ENCODE measurements at places on chromosomes 1 and 21.
A peak's percentile ranks its signal among the peaks of the same experiment; 100 is the strongest.

DNA sequence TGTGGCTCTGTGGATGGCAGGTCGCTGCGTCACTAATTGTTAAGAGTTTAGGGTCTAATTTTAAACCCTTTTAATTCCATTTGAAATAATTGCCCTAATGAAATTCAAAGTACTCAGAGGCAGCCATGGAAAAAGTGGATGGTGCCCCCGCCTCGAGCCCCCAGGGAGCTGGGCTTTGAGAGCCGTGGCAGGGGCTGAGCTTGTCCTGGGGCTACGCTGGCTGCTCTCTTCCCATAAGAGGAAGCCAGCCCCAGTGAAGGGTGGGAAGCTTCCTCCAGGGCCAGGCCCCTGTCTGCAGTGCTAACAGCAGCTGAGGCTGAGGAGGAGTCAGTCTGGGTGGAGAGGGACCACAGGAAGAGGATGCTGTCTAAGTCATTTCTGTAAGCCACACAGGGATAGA is 315.0 kb upstream of the POU3F1 start:
- no peak for DNase-seq

- no peak for DNase-seq
Measured at GRCh38 chr1:190864013-190864641, 386.5 kb upstream of the BRINP3 start.

- no peak for DNase-seq
Measured at GRCh38 chr1:205192287-205192686, 19.2 kb downstream of the DSTYK start.

DNA sequence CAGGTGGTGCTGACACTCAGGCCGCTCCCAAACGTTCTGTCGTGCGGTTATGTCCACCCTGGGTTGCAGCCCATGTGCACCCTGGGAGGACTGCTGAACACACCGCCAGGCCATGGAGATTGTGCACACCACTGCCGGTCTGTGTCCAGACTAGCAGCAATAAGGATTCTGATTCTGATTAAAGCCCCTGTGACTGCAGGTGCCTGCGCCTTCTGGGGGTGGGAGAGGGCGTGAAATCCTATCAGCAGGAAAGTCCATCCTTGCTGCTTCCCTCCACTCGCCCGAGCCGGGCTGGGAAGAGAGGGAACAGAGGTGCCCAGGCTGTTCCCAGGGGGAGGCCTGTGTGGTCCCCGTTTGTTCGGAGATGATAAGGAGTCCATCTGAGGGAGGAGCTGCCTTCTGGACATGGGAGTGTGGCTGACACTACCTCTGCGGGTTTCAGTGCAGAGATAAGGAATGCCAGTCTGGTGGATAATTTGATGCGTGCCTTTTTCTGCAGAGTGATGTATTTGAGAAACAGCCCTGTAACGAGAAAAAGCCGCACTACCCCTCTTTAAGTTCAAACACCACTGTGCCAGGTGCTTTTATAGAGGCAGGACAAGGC is 41.2 kb downstream of the BACE2 start:
- no peak for DNase-seq

DNA sequence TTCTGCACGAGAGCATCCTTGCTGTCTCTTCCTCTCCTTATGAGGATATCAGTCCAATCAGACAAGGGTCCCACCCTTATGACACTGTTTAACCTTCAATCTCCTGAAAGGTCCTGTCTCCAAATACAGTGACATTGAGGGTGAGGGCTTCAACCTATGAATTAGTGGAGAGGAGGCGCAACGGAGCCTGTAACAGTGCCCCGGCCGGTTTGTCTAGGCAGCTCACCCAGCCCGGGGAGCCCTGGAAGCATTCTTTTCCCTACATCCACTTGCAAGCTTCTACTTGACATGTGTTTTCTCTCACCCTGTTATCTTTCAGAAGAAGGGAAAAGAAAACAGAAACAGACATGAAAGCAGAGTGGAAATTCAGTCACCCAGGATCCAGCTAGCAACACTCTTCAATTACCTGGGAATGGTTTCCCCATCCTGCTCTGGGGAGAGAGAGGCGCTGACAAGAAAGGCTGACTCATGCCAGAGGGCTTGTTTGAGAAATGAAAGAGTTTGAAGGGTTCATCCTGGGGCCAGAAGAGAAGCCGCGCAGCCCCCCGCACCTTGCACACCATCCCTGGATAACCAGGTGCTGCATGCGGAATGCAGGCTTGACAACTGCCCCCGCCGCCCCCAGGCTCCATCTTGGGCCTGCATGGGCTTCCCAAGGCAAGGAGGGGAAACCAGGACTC is 394.9 kb downstream of the NPHP4 start:
- no peak for DNase-seq

- DNase-seq: no peak
Measured at GRCh38 chr1:195193134-195193533, 1415.1 kb downstream of the KCNT2 start.

- DNase-seq: peak; percentile 94
Measured at GRCh38 chr1:244864253-244865027, at the start of gene HNRNPU. Gene HNRNPU, minus strand, starts transcription at chr1:244864543. Its CDS starts 236 bp downstream, at chr1:244864307.

- no peak for DNase-seq
Measured at GRCh38 chr1:2194319-2194897, at the start of gene FAAP20. Gene FAAP20, minus strand, starts transcription at chr1:2194772. Its CDS starts 23 bp downstream, at chr1:2194749.

GRCh38 chr1:184932319-184932718 is 42.0 kb downstream of the NIBAN1 start:
- no peak for DNase-seq

DNA sequence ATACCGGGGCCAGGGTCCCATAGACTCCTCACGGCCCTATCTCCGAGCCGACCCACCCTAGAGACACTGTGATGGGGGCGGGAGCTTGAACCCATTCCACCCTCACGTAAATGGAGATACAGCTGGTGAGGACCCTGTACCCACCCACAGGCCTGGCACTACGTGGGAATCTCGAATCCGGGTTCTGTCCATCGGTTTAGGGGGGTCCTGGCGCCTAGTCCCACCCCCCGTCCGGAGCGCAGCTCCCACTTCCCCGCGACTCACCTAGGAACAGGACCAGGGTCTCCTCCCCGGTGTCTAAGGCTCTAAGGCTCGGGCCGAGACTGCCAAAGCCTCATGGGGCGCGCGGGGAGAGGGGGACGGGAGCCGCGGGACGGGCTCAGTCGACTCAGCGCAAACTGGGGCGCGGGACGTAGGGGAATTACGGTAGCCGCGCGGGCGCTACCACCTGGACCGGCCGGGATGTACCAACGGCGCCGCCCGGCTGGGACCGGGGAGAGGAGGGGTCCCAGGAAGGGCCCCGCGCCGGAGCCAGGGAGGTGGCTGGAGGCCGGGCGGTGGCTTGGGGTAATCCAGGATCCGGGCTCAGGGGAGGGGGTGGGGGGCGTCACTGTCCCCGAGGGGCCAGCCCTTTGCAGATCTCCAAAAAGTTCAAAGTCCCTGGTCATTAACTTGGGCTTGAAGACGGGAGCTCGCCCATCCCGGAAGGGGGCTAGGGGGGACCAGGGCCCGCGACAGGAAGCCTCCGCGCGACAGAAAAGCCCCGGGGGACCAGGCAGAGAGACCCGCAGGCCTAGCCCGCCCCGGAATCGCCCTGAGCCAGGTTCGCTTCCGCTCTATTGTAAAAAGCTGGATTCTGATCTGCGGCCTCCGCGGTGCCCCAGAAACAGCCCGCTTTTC is 1.0 kb downstream of the PLEKHG5 start:
- DNase-seq: no peak

DNA sequence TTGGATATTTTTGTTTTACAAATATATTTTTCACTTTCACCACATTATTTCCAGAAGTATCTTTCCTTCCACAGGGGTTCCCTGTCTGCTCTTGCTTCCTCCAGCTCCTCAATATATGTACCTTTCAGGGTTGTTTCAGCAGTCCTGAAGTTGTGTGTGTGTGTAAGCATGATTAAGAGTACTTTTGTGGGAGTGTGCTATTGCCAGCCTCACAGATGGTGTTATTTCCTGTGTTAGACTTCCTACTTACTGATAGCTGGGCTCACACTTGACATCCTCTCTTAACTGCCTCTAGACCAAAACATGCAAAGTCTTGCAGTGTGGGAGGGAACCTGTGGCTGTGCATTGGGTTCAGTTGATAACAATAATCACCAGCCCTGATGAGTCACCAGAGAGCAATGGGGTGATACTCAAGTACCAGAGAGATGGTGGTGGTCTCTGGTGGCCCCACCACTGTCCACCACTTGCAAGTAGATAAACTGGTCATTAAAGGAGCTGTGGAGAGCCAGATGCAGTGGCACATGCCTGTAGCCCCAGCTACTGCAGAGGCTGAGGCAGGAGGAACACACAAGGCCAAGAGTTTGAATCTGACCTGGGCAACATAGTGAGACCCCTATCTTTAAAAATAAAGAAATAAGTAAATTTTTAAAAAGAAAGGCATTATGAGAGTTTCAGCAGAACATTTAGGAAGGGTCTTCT is 126.7 kb downstream of the NR5A2 start:
- DNase-seq: no peak

DNA sequence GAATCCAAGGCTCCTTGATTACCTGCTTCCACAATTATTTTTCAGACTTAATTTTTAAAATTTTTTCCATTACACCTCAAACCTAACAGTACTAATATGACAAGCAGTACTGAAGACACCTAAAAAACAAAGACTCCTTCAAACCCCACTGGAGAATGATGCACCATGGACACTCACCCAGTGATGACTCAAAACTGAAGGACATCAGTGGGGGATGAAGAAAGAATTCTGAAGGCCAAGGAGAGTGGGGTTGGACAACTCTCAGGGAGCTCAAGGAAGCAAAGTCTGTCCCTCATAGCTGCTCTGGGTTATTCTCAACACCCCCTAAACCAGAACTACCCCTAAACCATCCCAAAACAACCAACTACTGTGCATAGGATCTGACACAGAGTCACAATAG is 2.4 kb upstream of the ARHGAP29 start:
- DNase-seq: no peak

DNA sequence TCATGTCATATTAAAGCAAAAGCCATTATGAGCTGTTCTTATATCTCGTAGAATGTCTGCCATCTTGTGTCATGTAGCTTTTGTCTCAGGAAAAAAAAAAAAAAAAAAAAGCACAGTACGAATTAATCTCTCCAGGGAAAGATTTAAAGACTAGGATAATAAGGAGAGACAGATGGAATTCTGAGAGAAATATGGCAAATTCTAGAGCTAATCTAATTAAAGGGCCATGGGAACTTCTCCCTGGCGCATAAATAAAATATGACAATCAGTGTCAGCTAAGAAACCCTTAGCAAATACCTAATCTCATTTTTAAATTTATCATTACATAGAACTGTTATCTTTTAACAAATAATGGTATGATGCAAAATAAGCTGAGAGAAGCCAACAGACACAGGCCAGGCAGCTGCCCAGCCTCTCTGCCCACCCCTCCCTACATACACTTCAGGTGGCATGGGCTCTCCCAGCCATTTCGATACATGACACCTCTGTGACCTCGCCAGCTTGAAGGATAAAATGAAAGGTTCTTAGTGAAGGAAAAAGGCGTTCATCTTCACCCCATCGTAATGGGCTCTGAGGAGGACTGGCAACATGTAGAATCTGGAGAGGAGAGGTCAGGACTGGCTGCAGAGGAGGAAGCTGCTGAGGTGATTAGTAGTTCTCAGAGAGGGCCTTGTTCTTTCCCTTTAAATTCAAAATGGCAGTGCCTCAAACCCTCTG is 39.8 kb downstream of the DISC1 start:
- no peak for DNase-seq

- DNase-seq: no peak
Measured at GRCh38 chr1:45327644-45328515, 1.2 kb downstream of the HPDL start.

DNA sequence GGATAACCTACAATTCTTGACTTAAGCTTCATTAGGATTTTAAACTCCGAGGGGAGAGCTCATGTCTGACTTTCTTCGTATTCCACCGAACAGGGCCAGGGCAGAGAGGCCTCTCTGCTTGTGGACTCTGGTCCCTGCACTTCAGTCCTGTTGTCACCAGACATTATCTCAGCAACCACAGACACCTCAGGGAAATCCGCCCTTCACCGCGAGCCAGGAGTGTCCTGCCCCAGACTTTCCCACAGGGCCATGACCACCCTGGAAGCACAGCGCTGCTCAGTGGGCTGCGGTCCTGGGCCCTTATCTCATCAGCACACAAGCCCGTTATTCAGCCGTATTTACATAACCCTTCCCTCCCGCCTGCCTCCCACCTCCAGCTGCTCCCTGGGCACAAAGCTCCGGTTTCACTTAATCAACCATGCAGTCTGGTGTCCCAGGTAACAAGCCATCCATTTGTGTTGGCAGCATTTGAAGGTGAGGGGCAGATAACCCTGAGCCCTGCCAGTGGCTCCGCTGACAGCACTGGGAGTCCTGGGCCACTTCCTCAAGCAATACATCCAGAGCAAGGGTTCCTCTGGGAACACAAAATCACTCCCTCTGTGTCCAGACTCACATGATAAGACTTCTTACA is 122.8 kb upstream of the RAB4A start:
- DNase-seq: no peak

- peak; percentile 6 for DNase-seq
Measured at GRCh38 chr1:117970252-117970651, 40.7 kb downstream of the WDR3 start.

GRCh38 chr1:24417681-24418080 is 2.1 kb downstream of the NIPAL3 start:
- no peak for DNase-seq

DNA sequence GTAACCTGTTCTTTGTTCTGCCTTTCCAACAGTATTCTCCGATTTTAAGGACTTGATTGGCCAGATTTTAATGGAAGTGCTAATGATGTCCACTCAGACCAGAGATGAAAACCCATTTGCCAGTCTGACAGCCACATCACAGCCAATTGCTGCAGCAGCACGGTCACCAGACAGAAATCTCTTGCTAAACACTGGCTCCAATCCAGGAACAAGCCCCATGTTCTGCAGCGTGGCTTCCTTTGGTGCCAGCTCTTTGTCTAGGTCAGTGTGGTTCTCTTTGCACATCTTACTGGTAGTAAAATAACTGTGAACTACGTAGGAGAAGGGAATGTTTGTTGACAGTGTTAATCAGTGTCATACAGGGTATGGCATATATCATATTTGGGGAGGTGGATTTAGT is 72.7 kb downstream of the UBE4B start:
- no peak for DNase-seq

- DNase-seq: no peak
Measured at GRCh38 chr1:234708700-234709395, 98.9 kb upstream of the IRF2BP2 start.

DNA sequence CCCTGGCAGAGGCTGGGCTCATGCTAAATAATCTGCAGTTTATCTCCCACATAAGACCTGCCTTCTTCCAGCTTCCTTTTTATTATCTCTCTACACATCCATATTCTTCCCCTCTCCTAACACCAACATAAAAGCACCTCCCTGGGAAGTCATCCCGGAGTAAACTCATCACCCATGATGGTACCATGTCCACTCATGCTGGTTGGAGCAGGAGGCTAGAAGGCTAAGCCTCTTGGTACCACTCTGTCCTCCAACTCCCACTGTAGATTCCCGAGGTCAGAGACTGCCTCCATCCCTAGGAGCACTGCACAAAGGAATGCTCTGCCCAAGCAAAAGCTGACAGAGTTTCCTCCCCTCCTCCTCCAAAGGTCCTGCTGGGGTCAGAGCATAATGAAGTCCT is 4.2 kb downstream of the DENND2D start:
- DNase-seq: no peak

DNA sequence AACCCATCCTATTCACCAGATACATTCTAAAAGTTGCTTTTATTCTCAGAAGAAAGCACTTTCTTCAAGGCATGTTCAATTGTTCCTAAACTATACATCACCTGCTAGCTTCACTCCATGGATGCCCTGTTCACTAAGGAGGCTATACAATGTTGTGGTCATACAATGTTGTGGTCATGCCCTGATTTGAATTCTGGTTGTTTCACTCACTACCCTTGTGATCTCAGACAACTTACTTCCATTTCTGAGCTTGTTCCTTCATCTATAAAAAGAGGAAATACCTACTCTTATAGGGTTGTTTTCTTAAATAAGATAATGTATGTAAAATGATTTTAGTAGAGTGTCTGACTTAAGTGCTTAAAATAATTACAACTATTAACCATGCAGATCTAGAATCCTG is 19.7 kb downstream of the EDEM3 start:
- no peak for DNase-seq
